ENCODE measurements at places on chromosomes 4 and X.

DNA sequence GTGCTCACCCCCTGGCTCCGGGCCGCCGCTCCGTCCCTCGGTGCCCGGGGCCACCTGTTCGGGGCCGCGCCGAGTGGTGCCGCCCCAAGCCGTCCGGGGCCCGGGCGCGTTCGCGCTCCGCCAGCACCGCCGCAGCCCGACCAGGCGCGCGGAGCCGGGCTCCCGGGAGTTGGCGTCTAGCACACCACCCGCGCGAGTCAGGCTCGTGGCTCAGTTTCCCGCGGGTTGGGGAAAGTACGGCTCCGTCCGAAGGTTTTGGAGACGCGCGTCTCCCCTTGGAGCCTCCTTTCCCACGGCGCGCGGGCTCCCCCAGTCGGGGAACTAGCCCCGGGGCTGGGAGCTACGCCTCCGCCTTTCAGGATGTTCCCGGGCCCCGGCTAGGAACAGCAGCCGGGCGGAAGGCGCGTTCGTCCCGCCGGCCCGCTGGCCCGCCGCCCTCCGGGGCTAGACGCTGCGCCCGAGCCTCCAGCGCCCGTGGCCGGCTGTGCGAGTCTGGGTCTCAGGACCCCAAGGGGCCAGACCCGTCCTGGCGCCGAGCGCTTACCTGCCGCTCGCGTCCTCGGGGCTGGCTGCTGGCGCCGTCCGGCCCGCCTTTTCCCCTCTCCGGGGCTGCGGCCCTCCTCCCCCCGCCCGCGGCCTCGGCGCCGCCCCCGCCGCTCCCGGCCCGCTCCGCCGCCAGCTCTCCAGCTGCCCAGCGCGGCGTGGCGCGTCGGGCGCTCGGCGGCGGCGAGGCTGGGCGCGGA, at the start of gene ADGRG2:
Gene ADGRG2 (minus strand): TSS at position 571 of the 743 bp plus-strand sequence. CDS start 53,634 bp downstream, outside the sequence.
- DNase-seq: peak; percentile 54

DNA sequence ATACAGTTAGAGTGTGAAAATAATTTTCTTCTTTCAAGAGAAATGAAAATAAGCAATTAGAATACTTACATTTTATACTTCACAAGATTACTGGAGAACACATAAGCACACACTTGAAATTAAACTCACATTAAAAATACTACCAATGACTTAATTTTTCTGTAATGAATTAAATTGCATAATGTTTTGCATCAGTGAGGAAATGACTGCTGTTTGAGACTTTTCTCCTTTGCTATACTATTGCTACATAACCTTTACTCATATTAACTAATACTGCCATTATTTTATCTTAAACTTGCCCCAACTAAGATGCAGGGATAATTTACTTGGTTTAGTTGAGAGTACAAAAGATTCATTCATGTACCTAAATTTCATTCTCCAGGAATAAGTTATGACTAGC, 590.9 kb downstream of the ARAP2 start:
- no peak for DNase-seq

GRCh38 chrX:151815398-151815797, 80.9 kb downstream of the CNGA2 start:
- no peak for DNase-seq

DNA sequence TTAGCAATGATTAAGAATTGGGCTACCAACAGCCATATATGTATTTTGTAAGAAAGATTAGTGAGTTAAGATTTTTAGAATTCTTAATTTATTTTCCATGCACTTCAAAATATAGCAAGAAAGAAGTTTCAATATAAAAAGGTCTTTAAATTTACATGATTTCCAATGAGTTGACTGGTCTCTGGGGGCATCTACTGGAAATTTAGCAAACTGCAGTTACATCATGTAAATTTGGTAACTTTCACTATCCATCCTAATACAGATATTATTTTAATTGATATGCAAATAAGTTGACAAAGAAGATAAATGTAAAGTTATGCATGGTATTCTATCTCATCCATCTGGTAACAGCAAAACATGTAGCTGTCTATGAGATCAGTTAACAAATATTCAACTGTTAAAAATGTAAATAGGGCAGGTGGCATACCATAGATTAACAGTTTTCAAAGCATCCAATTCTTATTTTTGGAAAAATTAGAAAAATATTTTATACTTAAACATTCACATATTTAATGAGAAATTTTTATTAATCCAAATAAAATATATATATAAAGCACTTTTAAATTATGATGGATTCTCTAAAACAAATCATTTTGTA, 29.1 kb downstream of the TTC29 start:
- no peak for DNase-seq

DNA sequence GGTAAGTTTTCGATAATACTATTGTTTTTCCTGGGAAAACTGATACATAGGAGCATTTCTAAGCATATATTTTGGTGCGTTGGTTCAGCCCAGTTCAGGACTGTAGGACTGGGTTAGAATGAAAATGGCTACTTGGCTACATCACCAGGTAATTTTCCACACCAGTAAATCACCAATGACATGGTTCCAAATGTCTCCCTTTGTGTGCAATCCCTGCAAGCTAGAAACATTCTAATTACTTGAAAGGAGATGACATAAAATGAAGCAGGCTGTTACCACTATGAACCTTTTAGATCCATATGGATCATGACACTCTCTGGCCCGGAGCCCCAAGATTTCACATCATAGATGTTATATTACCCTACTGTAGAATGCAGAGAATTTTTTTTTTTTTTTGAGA, 577.4 kb upstream of the FTHL17 start:
- no peak for DNase-seq

- DNase-seq: no peak
Measured at GRCh38 chrX:140502491-140503237, 2.2 kb downstream of the SOX3 start.

DNA sequence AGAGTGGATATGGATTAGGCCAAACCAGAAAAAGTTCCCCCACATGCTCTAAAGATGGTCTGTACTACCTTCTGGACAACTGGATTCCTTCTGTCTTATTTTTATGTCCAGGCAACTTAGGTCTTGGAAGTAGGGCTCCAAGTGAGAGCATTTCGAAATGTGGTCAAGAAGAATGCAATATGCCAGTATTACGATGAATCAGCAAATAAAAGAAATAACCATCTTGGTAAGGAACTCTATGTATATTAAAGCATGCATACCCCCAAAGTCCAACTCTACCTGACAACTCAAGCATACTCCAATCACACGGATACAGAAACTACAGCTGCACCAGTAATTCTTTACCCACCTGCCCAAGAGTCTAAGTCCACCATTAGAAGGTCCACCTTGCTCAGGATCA, 234.5 kb downstream of the HNRNPD start:
- no peak for DNase-seq

All from lower lobe of right lung (tissue), 2 donors.